ENCODE measurements at places on chromosomes 5 and 9.

DNA sequence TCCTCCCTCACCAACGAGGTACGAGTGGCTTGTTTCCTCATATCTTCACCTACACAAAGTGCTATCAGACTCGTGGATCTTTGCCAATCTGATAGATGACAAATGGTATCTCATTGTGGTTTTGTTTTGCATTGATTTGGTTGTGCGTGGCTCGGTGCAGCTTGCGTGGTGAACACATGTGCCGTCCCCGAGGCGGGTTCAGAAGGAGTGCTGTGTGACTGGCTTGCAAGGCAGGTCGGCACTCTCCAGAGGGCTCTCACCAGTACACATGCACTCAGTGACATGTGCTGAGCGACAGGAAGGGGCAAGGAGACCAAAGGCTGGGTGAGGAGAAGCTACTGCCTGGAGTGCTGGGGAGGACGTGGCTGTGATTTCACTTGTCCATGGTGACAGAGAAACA lies 95.3 kb upstream of the PITX1 start:
- no peak for DNase-seq

- DNase-seq, result no peak
Observed at GRCh38 chr5:39270225-39270848, 51.0 kb upstream of the FYB1 start.

GRCh38 chr5:169213479-169213878 lies 87.5 kb downstream of the SLIT3 start:
- DNase-seq, result no peak

DNA sequence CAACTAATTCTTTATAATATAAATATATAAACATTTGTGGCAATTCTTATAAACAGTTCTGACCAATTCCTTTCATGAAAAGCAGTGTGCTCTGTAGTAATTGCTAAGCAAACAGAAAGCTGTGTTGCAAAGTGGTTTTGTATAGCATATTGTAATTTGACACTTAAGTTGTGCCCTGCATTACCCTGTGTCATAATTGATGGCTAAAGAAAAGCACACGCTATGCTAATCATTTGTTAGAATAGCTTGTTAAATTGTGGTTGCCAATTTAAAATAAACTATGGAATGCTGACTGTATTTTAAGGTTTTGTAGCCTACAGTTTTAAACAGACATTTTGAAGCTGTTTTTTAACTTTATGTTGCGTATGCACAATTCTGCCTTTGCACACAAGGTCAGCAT lies 140.0 kb downstream of the PBX3 start:
- DNase-seq, result no peak

DNA sequence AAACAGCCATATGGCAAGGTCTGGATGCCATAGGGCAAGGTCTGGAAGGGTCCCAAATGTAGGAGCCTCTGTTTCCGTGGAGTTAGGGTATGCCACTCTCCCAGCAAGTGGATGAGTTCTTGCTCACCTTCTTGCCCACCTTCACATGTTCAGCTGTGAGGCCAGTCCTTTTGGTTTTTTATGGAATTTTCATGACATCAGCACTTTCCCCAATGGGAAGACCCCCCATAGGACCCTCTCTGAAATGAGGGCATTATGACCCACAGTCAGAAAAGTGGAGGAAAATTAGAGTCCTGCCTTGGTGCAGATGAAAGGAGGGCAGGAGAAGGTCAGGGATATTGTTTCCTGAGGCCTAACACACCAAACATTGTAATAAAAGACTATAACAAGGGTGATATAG lies 53.9 kb downstream of the RASA1 start:
- DNase-seq, result no peak

DNA sequence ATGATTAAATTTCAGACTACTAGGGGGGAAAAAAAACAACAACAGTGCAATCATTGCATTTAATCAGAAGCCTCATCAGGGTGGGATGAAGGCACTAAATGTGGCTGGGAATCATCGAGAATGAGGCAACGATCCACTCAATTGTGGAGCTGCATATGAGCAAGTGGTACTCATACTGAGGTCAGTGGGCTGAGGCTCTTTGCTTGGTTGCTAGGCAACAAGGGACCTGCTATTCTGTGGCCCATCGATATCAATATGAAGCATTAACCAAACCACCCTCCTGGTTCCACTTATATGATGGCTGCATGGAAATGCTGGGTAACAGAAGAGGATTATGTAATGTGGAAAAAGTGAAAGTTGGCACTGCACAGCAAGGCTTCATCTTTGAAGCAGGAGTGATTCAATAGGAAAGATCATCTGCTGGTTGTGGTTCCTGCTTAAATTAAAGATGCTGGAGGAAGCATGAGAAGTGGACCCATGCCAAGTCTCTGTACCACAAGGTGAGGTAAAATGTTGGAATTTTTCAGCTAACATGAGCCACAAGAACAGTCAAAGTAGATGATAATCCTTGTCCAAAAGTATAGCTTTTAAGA lies 159.8 kb upstream of the HMHB1 start:
- DNase-seq, result no peak

DNA sequence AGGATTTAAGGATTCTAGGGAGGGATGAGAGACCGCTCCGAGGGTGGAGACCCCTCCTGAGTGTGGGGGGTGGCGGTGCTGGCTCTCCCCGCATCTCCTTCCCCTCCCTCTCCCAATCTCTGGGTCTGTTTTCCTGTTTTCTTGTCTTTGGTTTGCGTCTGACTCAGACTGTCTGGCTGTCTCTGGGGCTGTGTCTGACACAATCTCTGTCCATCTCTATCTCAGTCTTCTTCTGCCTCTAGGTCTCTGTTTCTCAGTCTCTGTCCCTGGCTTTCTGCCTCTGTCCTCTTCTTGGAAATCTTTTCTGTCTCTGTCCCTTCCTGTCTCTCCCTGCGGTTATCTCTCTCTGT lies 196 bp upstream of the GRM6 start:
- peak; percentile 85 for DNase-seq

DNA sequence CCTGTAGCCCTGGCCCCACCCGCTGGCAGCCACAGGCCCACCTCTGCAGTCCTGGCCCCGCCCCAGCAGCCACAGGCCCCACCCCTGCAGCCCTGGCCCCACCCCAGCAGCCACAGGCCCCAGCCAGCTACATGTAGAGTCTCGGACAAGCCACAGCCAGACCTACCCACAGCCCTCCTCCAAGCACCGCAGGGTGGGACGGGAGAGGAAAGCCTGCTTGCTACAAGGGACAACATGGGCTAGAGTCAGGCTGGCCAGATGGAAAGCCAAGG lies 49.5 kb upstream of the SARDH start:
- peak; percentile 49 for DNase-seq

DNA sequence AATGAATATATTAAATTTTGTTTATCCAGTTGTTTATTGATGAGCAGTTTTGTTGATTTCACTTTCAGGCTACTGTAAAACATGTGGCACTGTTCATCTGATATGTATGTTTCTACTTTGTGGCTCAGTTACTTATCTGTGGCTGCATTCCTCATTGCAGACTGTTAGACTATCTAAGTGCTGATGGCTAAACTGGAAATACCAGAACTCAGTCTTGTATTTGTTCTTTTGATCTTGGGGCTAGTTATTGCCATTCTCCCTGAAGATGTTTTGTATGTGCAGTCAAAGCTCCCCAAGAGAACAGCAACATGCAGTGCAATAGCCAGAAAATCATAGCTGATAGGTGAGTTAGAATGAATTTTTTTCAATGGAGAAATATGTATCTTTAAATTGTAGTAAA lies 162.2 kb downstream of the GADD45G start:
- no peak for DNase-seq

DNA sequence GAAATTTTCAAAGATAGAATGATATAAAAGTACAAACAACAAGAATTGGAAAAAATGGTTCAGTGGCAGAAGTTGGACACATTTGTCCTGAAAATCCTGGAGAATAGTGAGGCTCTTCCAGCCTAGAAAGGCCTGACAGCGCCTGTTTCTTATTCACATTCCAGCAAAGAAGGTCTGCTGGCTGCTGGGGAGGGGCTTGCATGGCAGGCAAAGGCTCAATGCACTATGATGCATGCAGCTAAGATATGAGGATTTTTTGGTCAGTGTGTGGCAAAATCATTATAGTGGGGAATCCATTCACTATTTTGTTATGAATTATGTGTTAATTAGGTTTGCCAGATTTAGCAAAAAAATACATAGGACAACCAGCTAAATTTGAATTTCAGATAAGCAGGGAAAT lies 243.9 kb upstream of the SLC30A5 start:
- no peak for DNase-seq

- no peak for DNase-seq
Observed at GRCh38 chr9:137745541-137745991, 126.8 kb downstream of the EHMT1 start.

- DNase-seq, result no peak
Observed at GRCh38 chr5:173278641-173279040, 43.6 kb upstream of the NKX2-5 start.

DNA sequence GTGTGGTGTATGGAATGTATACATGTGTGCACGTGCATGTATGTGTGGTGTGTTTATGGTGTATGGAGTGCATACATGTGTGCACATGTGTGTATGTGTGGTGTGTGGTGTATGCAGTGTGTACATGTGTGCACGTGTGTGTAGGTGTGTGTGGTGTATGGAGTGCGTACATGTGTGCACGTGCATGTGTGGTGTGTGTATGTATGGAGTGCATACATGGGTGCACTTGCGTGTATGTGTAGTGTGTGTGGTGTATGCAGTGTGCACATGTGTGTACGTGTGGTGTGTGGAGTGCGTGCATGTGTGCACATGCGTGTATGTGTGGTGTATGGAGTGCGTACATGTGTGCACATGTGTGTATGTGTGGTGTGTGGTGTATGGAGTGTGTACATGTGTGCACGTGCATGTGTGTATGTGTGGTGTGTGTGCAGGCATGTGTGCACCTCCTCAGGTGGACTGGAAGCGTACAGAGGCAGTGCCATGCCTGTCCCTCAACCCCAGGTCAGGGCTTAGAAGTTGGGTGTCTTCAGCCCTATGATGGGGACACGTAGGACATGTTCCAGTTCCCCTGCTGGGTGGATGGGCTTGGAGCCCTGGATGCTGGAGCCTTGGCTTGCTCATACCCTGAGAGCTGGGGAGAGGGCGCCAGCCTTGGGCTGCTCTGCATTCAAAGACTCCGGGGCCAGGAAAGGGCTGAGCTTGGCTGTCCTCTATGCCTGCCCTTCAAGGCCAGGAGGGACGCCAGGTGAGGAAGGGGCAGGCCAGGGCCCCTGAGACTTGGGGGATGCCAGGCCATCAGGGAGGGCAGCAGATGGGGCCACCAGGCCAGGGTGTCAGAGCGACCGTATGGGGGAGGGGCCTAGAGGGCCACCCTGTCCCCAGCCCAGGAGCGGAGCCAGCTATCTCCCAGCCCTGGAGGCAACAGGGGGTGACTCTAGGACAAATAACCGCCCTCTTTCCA lies 12.2 kb downstream of the MYMK start:
- peak; percentile 43 for DNase-seq

GRCh38 chr5:173627271-173627670 lies 10.8 kb upstream of the BOD1 start:
- no peak for DNase-seq

- DNase-seq, result peak; percentile 77
Observed at GRCh38 chr5:74028406-74028805, 402.4 kb downstream of the ARHGEF28 start.

DNA sequence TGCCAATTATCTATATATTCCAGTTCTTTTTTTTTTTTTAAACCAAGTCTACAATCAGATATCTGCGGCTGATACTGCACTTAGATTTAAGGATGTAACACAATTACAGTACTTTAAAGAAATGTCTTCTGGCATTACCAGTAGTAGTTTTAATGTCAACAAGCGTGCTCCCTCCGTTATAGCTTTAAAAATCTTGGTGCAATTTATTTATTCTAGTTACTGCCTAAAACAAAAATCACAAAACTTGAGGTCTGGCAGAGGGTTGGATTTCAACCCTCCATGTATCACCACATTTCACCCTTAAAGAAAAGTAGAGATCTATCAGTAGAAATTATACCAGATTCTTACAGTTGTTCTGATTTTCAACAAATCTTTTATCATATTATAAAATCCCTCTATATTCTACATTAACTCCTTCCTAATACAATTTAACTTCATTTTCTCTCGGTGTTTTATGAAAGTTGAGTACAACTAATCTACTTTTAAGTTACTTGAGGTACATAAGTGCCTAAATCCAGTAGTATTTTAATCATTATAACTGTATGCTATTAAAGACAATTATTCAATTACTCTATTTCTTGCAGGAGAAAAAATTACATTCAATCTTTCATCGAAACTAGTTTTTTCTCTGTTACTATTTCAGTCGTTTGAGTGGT lies 2.0 kb upstream of the RICTOR start:
- DNase-seq, result no peak

DNA sequence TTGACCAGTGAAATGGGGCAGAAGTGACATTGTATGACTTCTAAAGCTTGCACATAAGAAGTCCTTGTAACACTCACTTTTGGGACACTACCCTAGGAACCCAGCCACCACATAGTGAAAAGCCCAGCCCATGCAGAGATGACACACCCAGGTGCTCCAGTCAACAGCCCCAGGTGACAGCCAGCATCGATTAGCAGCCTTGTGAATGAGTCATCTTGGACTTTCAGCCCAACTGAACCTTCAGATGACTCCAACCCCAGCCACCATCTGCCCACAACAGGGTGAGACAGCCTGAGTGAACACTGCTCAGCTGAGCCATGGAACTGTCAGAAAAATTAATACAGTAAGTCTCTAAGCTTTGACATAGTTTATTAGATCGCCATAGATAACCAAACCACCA lies 458.6 kb downstream of the ZSWIM6 start:
- no peak for DNase-seq

DNA sequence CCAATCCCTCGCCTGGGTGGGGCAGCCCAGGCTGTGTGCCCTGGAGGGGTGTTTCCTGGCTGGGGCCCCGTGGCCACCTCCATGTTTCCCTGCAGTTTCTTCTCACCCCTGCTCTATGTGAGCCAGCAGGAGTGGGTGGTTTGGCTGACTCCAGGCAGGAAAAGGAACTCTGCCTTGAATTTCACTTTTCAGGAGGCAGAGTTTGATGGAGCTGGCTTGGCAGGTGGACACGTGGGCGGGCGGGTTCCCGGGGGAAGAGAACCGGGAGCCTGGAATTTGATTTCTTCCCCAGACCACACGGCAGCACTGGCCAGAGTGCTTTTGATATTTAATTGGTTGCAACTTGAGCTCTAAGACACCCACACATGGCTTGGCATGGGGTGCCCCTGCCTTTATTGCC lies 119.8 kb upstream of the PANK3 start:
- DNase-seq, result no peak

DNA sequence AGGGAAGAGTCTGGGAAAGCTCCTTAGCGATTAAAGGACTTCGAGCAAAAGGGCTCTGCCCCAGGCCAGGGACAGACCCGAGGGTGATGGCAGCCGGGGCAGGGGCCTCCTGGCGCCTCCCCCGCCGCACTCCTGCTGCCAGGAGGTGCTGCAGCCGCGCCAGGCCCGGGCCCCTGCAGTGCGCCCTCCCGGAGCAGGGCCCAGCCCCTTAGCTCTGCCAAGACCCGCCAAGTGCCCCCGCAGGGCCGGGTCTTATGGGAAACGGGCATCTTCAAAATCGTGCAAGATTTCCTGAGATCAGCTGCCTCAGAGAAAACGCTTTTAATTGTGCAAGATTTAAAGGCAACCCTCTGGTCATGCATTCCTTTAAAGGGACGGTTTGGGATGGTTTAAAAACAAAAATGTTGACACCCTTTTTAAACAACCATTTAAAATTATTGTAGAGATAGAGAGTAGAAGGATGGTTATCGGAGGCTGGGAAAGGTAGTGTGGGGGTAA lies 52.4 kb downstream of the CDC14B start:
- no peak for DNase-seq
